Amniotic epithelial cell (primary cell): ENCODE measurements at places on chromosomes 6 and 20.
A peak's percentile ranks its signal among the peaks of the same experiment; 100 is the strongest.

DNA sequence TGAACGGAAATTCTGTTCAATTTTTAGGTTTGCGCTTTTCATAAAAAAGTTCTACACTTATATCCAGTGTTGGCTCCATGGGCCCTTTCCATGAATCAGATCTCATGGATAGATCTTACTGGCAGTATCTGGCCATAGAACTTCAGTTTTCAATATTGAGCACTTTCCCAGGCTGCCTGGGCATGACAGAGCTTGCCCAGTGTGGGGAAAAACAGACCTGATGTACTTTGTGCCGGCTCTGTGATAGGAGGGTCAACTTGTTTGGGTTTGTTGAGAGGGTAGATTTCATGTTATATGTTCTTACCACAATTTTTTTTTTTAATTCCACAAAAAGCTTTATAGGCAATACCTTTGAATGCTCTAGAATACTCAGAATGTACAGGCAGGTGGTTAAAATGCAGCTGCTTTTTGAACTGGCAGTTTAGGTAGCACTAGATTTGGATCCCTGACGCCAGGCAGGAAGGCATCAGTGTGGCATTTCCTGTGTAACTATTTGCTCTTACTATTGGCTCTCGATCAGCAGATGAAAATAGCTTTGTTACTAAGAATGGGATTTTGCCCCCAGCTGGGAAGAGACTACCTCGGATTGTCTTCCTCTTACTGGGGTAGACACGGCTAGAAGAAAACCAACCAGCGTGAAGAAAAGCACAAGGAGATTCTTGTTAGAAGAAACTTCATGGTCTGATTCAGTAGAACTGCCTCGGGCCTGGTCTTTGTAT lies 404.9 kb upstream of the SOX4 start:
- no peak for DNase-seq

DNA sequence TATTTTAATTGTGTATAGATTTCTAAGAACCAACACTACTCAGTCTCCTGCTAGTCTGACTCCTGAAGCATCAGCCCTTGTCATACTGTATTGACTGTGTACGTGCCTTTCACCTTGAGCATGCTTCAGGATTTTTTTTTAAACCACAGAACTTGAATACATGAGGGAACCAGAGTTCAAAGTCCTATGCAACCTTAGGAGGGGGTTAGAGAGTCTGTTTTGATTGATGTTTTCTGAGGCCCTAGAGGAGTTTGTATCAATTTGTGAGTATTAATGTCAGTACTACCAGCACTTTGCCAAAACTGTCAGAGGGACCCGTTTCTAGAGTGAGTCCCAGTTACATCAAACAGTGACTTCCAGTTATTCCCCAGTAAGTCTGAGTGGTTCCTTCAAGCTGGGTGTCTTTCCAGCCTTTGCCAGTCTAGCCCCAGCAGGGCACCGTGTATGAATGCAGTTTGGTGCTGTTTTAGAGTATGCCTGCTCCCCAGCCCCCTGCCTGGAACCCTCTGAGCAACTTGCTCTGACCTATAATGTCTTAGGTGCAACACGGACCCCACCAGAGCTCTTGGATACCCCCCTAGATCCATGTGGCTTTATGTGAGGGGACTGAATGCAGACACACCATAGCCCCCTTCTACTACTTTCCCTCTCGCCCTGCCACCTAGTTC lies 8.5 kb downstream of the TP53INP2 start:
- peak; percentile 19 for DNase-seq

GRCh38 chr20:16710781-16711180 lies 19.0 kb upstream of the SNRPB2 start:
- DNase-seq, result no peak

DNA sequence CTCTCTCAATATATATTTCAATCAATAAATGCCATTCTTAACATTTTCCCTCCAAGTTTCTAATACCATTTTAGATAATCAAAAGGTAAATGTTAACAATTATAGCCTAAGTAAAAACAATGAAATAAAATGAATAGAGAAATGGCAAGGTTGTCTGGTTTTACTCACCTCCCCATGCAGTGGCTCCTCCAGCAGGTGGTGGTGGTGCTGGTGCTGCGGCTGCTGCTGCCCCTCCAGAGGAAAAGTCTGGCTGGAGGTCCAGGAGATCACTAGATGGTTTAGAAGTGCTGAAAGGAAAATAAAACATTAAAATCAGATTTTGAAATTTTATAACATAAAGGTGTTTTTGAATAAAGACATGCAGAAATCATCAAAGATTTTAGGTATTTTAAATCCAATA lies 93.2 kb downstream of the PRSS35 start:
- DNase-seq, result no peak

GRCh38 chr6:138372711-138373463 lies 4.8 kb upstream of the SMIM28 start:
- DNase-seq, result peak; percentile 48

GRCh38 chr6:151291722-151292059 lies 51.9 kb downstream of the AKAP12 start:
- DNase-seq, result no peak

GRCh38 chr20:41553142-41553879 lies 64.9 kb downstream of the CHD6 start:
- no peak for DNase-seq

DNA sequence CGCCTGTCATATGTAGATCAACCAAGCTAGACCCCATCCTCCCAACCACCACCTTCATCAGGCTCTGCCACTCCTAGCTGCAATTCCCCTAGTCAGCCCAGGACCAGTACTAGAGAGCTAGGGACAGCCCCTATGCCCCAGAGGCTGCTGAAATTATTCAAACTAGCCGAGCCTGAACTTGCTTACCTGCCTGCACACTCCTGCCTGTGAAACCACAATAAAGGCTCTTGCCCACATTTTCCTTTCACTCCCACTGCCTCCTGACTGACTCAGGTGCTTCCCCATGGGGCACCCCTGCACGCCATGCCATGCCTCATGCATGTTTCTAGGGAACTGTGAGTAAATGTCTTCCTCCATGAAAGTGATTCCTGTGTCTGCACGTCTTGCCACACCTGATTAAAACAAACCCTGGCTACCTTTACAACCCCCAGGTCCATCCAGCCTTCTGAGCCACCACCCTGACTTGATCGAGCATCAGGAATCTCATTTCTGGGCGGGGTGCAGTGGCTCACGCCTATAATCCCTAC lies 66.5 kb upstream of the IER3 start:
- DNase-seq, result no peak

- DNase-seq, result no peak
Measured at GRCh38 chr6:33314943-33315792, 1.3 kb upstream of the TAPBP start.

GRCh38 chr6:33123732-33124524 lies 48.1 kb downstream of the HLA-DPB1 start:
- peak; percentile 19 for DNase-seq

GRCh38 chr20:31722257-31723068 lies at the start of gene BCL2L1:
Gene BCL2L1, minus strand, starts transcription at chr20:31722868. Its CDS starts 650 bp downstream, at chr20:31722218.
- DNase-seq, result peak; percentile 80

DNA sequence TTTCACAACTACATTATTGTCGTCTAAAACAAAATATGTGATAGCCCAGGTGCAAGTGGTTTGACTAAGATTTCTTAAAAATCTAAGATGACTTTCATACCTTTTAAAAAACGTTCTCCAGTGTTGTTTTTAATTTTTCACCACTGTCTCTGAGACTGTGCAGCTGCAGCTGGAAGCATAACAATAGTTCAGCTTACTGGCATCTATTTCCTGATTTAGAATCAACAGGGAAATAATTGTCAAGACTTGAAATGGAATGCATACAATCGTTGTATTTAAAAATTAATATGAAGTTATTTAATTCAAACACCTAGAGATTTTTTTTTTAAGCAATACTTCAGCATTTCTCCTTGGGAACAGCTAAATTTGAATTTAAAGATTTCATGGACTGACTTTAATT lies 982.0 kb upstream of the EPHA7 start:
- DNase-seq, result no peak

- DNase-seq, result peak; percentile 36
Measured at GRCh38 chr20:45545754-45546453, 1.3 kb downstream of the EPPIN start.

DNA sequence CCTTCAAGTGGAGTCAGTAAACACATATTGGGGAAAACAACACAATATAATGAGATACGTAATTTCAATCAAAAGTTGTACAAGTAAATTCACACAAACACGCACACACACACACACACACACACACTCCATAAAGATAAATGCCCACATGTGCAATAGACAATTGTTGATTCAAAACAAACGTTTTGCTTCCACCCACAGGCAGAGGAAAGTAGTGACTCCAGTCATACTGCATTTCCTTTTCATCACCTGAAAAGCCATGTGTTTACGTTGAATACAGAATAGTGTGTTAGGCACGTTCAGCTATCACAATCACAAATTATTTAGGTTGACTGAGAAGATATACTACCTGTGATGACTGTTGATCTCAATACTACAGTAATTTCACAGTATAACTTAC lies 443.8 kb upstream of the MANEA start:
- DNase-seq, result peak; percentile 24

GRCh38 chr6:72250664-72251063 lies 364.3 kb downstream of the RIMS1 start:
- peak; percentile 1 for DNase-seq

DNA sequence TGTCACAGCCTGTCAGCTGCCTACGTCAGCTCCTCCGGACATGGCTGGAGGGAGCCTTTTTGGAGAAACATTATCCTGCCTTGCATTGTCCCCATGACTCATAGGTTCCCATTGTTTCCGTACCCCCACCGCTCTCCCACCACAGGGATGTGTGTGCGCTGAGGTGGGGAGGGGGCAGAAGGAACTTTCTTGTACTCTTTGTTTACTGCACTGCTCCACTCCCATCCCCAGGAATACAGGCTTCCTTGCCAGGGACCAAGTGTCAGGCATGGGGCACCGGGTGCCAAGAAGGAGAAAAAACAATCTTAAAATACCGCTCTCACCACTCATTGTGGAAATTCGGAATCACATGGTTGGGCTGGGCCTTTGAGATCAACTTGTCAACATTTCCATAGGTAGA lies 51.0 kb downstream of the KCNK5 start:
- DNase-seq, result no peak

DNA sequence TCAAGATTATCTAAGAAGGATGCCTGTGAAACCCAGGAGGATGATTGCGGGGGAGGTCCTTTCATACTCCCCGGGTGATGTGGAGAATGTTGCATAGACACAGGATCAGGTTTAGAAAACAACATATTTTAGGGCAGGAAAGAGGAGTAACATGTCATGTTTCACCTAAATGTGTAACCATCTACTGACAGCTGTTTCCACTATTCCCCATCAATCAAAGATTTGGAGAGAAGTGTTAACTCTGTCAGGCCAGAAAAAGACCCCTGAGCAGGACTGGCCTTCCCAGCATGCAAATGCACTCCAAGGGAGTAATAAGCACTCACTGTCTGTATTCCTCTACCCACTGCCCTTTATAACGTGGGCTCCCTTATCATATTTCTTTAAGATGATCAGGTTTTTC lies 148.0 kb upstream of the KCNK16 start:
- DNase-seq, result no peak

GRCh38 chr6:166381733-166382499 lies 824 bp downstream of the MPC1 start:
- no peak for DNase-seq

GRCh38 chr20:11689262-11689661 lies 228.4 kb upstream of the BTBD3 start:
- no peak for DNase-seq

DNA sequence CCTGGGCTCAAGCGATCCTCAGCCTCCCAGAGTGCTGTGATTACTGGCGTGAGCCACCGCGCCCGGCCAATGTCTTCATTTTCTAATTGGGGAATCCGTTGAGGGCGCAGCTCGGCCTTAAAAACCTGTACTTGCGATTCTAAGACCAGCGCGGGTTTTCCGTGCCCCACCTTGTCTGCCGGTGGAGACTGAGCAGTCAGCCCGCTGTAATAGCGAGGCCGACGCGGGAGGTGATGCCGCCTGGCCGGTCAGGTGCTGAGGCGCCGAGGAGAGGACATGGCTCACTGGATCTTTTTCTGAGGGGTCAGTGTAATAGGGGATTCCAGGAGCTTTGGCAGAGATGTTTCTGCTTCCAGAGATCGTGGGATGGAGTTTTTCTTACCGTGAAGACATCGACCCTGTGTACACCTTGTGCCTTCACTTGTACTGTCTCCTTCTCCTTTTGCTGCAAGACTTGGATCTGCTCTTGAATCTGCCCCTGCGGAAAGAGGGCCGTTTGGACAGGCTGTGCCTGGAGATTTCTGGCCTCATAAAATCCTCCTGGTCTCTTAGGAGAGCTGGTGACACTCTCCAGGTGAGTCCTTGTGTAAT lies 1.5 kb downstream of the TRIM31 start:
- no peak for DNase-seq

GRCh38 chr6:152351110-152351509 lies 286.1 kb downstream of the SYNE1 start:
- DNase-seq, result no peak

- DNase-seq, result no peak
Measured at GRCh38 chr20:1955217-1955616, 38.6 kb downstream of the PDYN start.

DNA sequence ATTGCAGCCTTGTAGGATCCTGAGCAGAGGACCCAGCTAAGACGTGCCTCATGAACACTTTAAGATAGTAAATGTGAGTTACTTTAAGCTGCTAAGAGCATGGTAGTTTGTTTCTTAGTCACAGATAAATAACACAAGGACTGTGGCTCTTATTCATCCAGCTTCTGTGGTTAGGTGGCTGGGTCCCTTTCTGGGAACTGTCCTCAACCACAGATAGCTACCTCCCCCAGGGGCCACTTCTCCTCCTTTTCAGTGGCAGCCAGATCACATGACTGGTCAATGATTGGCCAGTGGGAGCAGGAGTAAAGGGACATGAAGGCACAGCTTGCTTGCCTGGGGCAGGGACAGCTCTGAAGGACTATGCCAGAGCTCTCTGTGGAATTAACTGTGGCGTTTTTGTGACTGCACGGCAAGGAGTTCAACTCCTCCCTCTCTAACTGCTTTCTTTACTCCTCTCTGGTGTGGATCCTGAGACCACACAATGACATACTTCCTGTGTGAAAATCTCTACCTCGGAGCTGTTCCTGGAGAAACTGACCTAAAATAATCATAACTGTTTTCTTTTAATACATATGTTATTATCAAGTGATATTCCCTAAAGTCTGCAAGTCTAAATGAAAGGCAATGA lies 76.5 kb downstream of the NRN1 start:
- no peak for DNase-seq

DNA sequence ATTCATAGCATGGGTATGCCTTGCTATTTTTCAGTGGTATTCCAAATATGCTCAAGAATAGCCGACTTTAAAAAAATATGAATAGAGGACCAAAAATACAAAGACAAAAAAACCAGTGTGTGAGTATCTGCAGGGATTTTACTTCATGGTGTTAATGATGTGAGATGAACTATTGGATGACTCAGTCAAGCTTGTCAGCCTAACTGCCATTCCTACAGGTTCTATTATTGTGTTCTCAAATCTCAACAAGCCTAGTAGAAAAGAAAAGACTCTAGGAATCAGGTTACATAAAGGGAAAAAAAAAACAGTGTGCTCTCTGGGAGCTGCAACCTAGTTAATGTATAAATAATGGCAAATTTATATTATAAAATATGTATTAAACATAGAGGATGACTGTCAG lies 588.4 kb upstream of the BTBD3 start:
- no peak for DNase-seq
